ENCODE measurements at places on chromosomes 12 and 14.

- no peak for DNase-seq
Measured at GRCh38 chr12:59708064-59708463, 112.2 kb downstream of the SLC16A7 start.

- no peak for DNase-seq
Measured at GRCh38 chr12:53500142-53500775, 824 bp upstream of the TARBP2 start.

- DNase-seq = no peak
Measured at GRCh38 chr12:64469455-64470142, 17.7 kb downstream of the TBK1 start.

- DNase-seq = no peak
Measured at GRCh38 chr12:3243376-3244084, 166.4 kb downstream of the TSPAN9 start.

GRCh38 chr12:109056891-109057290 is 4.5 kb downstream of the USP30 start:
- no peak for DNase-seq

DNA sequence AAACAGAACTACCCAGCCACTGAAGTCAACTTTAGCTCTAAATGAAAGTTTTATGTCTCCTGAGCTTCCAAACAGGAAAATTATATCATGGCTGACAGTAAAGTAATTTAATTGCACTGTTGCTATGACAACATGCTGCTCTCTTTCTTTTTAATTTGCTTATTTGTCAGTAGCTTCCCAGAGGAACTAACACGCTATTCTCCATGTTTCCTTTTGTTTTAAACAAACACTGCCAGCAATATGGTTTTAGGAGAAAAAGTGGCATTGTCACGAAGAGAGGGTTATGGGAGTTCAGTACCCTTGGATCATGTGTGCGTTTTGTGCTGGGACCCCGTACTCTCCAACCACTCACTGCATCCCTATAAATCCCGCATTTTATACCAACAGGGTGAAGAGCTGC is 1.9 kb downstream of the FOXN3 start:
- peak; percentile 50 for DNase-seq

DNA sequence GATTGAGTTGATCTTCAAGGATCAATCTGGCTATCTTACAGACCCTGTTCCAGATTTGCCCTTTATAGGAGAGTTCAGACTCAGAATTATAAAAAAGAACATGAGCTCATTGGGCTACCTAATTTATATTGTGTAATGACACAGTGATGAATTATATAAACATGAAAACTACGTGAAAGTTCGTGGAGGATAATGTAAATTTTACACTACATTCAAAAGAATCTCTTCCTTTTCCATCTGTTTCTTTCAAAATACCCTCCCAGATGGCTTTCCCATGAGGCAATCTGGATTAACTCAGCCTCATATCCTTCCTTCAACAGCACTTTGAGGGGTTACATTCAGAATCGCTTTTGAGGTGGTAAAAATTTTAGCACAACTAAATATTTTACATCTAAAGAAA is 129.3 kb downstream of the HMGA2 start:
- no peak for DNase-seq

DNA sequence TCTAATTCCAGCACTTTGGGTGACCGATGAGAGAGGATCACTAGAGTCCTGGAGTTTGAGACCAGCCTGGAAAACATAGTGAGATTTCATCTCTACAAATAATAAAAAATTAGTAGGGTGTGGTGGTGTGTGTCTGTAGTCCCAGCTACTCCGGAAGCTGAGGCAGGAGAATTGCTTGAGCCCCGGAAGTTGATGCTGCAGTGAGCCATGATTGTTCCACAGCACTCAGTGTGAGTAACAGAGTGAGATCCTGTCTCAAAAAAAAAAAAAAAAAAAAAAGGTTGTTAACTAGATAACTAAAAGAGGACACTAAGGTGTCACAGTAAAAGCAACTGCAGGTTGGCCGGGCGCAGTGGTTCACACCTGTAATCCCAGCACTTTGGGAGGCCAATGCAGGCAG is 121.3 kb upstream of the MAX start:
- no peak for DNase-seq

DNA sequence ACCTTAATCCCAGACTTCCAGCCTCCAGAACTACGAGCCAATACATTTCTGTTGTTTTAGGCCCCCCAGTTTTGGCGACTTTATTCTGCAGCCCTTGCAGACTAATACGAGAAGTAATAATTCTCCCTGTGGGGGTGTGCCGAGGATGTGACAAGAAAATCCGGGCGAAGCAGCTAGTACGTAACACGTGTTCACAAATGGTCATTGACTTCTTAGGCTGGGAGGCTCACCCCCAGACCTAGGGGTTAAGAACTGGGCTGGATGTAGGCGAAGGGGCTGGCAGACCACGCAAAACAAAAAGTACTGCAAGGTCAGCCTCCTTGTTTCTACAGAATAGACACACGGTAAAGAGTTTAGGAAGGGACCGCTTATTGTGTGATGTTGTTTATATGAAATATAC is 69.8 kb upstream of the ESRRB start:
- DNase-seq = no peak

GRCh38 chr12:86261142-86261541 is 5.0 kb upstream of the MGAT4C start:
- DNase-seq = no peak

- no peak for DNase-seq
Measured at GRCh38 chr12:47754881-47755280, 3.8 kb downstream of the RAPGEF3 start.

- no peak for DNase-seq
Measured at GRCh38 chr14:104494483-104494882, 85.1 kb upstream of the C14orf180 start.

GRCh38 chr12:98388126-98388525 is 127.3 kb upstream of the TMPO start:
- DNase-seq = no peak

- no peak for DNase-seq
Measured at GRCh38 chr14:54671537-54671936, 104.6 kb downstream of the SAMD4A start.

GRCh38 chr12:43284486-43285158 is 267.4 kb downstream of the ADAMTS20 start:
- DNase-seq = no peak

GRCh38 chr12:69901221-69901905 is 76.3 kb downstream of the MYRFL start:
- no peak for DNase-seq

DNA sequence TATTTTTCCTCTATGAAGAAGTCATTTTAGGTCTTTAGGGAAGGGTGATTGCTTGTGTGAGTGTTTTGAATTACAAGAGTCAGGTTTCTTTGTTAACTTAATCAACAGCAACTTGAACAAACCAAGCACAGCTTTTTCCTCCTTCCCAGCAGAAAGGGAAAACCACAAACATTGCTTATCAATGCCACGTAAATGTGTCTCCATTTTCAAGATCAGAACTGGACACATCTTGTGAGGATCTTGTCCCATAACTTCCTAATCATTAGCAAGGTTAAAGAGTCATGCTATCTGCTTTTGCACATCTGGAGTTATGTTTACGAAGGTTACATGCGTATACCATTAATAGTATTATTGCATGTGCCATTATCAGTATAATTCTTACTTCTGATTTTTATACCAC is 248.0 kb upstream of the FLRT2 start:
- DNase-seq = no peak

- DNase-seq = no peak
Measured at GRCh38 chr12:7123806-7124522, 4.7 kb downstream of the RBP5 start.

DNA sequence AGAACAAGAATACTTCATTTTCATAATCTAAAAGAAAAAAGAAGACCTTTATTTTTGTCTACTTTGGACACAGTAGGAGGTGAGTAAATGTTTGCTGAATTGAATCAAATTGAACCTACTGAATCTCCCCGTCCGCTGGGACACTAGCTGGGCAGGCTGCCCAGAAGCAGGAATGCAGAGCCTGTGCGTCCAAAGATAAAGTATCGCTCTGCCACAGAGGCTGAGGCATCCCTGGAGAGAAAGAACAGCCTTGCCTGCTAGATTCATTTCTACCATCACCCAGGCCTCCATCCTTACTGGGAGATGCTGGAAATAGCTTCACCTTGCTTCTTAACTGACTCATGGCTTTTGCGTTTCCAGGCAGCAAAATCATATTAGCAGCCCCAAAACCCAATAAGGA is 64.1 kb upstream of the TSPAN11 start:
- DNase-seq = no peak

DNA sequence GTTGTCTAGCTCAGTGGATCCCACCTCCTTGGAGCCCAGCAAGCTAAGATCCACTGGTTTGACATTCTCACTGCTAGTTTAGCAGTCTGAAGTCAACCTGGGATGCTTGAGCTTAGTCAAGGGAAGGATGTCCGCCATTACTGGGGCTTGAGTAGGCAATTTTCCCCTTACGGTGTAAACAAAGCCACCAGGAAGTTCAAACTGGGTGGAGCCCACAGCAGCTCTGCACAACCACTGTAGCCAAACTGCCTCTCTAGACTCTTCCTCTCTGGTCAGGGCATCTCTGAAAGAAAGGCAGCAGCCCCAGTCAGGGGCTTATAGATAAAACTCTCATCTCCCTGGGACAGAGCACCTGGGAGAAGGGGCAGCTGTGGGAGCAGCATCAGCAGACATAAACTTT is 16.7 kb upstream of the TAS2R43 start:
- no peak for DNase-seq

GRCh38 chr12:108193917-108194316 is 64.8 kb downstream of the WSCD2 start:
- no peak for DNase-seq

- no peak for DNase-seq
Measured at GRCh38 chr14:73759183-73759713, 45.1 kb upstream of the PNMA1 start.

GRCh38 chr14:80213602-80214001 is 2.3 kb upstream of the DIO2 start:
- no peak for DNase-seq

DNA sequence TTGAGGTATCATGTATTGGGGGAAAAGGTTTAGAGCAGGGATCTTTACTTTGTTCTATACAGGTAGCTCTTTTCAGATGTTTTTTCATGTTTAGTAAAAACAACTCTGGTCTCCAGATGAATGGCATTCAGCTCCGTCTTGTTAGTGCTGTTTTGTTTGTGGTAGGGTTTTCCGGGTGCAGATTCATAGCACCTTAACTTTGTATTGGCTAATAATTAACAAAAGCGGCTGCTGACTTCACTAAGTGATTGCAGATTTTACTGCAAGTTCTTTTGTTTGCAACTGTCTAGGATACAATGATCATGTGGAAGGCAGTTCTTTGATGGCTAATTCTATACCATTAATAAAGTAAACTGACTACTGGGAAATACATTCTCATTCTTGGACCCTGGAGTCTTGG is 32.2 kb upstream of the BHLHE41 start:
- no peak for DNase-seq

DNA sequence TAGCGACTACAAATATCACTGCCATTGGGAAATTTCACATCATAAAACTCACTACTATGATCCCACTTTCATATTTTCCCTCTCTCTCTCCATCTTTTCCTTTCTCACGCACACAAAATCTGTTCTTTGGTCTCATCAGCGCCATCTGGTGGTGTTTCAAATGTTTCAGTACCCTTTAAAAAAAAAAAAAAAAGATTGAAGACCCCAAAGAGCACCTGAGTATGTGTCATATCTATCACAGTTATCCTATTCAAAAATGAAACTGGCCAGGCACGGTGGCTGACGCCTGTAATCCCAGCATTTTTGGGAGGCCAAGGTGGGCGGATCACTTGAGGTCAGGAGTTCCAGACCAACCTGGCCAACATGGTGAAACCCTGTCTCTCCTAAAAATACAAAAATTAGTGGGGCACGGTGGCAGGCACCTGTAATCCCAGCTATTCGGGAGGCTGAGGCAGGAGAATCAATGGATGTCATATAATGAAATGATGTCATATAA is 72.4 kb downstream of the TTC9 start:
- peak; percentile 71 for DNase-seq

Measured in renal cortex interstitium (tissue), 15 donors.